ENCODE measurements at places on chromosomes 2 and 18.

DNA sequence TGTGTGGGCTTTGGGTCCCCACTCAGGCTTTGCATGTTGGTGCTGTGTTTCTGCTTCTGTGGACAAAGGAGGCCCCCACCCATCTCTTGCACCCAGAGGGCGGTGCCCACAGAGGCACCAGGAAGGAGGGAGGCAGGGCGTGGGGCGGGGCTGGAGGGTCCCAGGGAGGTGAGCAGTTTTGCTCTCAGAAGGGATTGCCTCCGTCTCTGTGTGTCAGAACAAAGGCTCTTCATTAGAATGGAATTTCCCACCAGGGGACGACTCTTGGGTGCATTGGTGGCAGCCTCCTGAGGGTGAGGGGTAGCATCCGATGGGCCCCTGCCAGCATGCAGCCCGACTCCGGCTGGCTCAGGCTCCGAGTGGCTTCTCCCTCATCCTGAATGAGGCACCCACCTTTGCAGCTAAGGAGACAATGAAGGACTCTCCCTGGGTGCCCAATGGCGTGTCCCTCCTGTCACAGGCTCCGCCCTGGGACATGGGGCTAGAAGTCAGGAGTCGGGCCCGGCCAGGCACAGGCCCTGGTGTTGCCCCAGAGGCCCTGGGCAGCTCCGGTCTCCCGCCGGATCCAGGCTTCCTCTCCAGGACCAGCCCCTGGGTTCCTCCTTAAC lies 7.0 kb upstream of the ERFE start:
- no peak for DNase-seq

DNA sequence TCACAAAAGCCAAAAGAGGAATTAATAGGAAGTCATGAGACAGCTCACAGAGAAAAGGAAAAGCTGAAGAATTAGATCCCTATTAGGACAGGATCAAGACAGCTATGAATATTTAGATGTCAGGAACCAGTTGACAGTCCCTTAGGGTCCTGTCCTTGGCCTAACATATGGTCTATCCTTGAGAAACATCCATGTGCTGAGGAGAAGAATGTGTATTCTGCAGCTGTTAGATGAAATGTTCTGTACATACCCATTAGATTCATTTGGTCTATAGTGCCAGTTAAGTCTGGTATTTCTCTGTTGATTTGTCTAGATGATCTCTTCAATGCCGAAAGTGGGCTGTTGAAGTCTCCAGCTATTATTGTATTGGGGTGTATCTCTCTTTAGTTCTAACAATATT lies 37.6 kb upstream of the SLC40A1 start:
- no peak for DNase-seq

DNA sequence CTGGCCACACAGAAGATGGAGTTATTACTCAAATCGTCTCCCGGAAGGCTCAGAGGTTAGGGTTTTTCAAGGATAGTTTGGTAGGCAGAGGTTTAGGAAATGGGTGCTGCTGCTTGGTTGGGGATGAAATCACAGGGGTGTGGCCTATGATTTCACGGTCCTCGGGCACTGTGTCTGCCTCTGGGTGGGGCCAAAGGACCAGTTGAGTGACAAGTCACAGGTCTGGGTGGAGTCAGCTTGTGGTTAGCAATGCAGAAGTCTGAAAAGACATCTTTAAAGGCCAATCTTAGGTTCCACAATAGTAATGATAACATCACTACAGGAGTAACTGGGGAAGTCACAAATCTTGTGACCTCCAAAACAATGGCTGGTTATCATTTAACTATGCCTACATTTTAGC lies 387.8 kb downstream of the ZNF521 start:
- peak; percentile 86 for DNase-seq

DNA sequence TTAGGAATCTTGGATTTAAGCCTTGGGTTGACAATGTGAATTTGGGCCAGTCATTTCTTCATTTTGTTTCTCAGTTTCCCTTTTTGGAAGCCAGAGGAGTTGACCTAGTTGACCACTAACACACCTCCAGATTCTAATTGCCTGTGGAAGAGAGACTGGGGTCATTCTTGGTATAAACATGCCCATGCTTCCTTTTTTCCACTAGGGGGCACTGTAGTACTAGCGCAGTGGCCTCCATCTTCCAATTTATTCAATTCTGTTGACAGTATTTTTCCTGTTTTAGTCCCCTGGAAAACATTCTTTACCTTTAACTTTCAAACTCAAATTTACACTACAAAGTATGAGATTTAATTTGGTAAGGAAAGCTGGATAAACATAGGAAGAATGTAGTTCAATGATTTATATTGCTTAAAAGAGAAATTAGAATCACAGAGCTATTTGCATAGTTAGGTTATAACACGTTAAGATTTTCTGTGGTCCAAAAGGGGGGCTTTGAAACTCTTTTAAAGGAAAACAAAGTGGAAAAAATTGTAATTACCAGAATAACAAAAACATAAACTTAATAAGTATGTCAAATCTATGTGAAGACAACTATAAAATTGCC lies 57.5 kb upstream of the AGPS start:
- peak; percentile 85 for DNase-seq

DNA sequence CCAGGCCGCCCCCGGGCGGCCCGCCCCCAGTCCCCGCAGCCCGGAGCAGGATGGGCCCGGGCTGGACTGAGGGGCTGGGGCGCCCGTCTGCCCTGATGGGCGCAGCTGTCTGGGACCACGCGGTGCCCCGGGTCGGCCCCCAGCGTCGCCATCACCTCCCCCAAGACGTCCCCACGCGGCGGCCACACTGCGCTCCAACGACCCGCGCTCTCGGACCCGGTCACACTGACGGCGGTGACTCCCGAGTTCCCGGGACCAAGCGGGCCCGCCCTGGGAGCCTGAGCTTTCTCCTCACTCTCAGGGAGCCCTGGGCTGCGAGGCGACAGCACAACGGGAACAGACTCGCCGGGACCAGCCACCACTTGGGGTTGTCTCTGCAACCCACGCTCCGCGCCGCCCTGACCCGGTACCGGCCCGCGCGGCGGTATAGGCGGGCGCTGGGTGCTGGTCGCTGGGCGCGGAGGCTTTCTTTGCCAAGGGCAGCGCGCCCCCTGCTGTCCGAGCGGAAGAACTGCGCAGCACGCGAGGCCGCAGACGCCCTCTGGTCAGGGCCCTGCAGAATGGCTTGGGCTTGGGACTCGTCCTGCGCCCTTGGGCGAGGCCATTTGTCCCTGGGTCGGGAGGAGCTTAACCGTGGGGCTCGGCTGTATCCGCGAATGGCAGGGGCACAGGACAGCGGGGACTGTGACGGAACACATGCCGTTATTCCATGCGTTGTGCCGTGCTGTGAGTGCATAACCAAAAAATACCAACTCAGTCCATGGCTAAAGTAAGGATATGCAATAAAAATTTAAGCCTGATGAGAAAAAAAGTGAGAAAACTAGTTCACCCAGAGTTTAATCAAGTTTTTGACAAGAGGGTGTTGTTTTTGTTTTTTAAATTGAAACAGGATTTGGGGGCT lies 54.8 kb upstream of the ANKRD62 start:
- DNase-seq: peak; percentile 84

DNA sequence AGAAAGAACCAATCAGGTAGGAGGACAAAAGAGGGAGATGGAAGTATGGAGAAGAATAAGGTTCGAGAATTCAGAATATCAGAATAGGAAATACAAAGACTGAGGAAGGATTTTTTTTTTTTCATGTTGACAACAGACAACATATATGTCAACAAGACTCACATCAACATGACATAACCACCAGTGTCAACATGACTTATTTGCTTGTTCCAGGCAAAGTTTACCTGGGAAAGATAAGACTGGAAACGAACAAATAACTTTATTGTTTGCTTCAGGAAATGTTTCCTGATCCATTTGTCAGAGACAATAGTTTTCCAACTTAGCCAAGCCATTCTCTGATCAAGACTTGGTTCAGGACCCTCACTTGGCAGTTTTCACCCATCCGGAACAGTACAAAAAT lies 321.9 kb upstream of the NETO1 start:
- DNase-seq: no peak

DNA sequence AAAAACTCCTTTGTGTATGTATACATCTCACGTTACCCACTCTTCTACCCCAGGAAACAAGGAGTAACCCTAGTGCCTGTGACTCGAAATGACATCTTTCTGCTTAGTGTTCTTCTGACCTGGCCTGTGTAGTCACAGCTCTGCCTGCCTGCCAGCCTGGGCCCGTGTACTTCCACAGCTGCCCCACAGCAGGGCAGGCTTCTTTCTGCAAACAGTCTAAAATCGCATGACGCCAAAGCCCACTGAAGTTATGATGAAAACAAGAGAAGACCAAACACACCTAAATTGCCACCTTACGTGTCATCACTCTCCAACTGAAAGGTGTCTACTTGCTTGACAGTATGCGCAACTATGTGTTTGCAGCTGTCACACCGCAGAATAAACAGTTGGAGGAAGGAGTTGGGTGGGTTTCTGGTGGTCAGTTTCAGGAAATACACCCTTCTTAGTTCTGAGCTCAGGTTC lies 1.5 kb downstream of the GAREM1 start:
- peak; percentile 29 for DNase-seq

- DNase-seq: no peak
Observed at GRCh38 chr2:241809383-241810306, 652 bp downstream of the NEU4 start.

DNA sequence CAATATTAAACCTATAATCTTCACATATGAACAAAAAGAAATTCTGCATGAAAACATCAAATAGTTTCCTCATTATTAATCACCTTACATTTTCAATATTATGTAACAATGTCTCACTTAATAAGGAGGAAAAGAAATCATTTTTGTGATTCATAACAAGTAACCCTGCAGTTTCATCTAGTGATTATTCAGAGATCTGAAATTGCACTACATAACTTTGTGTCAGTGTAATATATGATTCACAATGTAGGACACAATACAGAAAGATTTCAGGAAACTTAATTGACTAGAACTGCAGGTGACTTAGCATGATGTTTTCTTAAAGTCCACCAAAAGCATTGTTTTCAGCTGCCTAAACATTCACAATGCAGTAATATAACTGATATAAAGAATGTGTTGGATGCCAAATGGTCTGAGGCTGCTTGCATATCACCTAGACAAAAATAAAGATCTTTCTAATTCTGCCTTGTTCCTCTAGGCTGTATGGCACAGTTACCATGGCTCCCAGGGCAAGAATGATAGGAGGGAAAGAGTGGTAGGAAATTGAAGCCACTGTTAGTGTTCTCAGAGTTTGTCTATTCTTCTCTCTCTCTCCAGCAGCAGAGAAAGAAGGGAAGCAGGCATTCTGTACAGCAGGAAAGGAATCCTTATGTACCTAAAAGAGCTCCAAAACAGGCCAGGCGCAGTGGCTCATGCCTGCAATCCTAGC lies 366.6 kb downstream of the FSIP2 start:
- DNase-seq: no peak

GRCh38 chr18:79961527-79962291 lies 2.7 kb upstream of the HSBP1L1 start:
- DNase-seq: peak; percentile 82

GRCh38 chr18:55316486-55317184 lies 271.4 kb downstream of the TCF4 start:
- DNase-seq: no peak

- peak; percentile 70 for DNase-seq
Observed at GRCh38 chr2:47174733-47175361, 19.7 kb upstream of the STPG4 start.

DNA sequence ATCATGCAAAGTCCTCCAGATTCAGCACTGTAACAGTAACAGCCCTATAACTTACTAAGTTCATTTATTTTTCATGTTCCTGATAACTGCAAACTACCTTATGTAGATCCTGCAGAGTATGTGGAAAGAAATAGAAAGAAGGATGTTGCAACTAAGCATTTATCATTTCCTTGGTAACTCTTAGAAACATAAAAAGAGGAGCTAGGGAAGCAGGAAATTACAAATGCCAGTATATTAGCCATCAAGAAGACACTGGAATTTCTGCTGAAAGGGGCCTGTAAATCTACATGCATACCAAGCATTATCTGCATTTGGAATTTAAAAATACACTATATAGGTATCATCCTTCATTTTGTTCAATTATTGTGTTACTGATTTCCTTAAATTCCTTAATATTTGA lies 66.8 kb downstream of the PDE11A start:
- no peak for DNase-seq

- no peak for DNase-seq
Observed at GRCh38 chr2:7405861-7406715, 488.9 kb downstream of the RNF144A start.

DNA sequence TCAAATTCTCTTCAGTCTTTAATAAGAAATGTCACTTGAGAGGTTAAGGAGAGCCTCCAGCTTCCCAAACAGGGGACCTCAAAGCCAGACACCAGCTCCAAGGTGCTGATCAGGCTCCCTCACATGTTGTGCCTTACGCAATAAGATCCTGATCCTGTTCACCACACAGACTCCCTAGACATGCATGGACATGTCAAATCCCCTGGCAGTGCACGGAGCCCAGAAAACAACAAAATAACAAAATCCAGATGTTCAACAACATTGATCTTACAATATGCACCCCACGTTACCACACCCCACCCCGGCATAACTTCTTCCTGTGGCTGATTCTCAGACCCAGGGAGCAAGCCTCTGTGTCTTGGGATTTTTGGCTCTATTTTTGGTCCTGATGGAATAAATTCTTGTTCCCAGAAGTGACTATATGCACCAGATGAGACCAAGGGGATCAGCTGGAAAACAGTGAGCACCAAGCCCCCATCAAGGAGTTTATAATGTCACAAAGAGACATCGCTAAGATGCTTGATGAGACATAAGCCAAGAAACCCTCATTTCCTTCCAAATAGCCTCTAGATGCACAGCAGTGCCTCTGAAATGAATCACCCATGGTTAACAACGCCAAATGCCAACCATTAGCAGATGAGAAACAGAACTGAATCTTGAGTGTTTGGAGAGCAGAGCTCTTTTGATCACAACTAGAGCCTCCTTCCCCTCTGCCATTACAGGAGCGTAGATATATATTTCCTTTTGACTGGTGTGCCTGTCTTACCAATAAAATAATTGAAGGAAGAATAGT lies 198.2 kb downstream of the PRKCE start:
- no peak for DNase-seq

DNA sequence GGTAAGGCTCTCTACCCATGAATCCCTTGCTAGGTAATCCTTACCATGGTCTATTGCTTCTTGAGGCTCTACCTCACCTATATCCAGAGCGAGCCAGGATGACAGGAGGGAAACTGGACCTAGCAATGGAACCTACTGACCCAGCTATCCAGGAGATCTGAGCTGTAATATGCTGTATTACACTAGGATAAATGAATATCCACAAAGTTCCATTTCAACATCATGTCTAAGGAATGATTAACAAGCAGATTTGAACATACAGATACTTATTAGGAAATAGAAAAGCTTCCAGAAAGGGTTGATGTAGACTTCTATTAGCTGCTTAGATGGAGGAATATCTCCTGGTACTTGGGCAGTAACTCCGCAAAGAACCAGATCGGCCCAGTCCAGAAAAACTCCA lies 110.1 kb downstream of the BAZ2B start:
- DNase-seq: no peak

Measured in hematopoietic multipotent progenitor cell treated with erythropoietin and hydrocortisone succinate and interleukin-3 and kit ligand, for 4 days (in vitro differentiated cells).